ENCODE measurements at places on chromosomes 7 and 10.

- no peak for DNase-seq
Observed at GRCh38 chr7:149261316-149261828, 624 bp upstream of the ZNF783 start.

DNA sequence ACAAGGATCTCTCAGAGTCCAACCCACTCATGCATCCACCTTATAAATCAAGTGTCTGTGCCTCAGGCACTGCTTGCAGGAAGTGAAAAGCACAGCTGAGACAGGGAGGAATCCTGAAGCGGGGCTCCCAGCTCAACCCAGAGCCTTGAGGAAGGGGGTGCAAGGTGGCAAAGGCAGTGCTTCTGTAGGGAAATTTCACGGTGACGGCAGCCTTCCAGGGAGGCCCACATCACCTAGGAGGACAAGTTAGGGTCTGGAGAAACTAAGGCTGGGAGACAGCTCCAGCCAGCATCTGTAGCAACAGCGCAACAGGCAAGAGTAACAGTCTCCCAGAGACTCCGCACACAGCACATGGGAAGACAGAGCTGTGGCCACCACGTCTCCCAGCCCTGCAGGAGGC is 2.7 kb downstream of the AOC1 start:
- peak; percentile 33 for DNase-seq

GRCh38 chr7:81710751-81711150 is 59.1 kb downstream of the HGF start:
- DNase-seq, result no peak

DNA sequence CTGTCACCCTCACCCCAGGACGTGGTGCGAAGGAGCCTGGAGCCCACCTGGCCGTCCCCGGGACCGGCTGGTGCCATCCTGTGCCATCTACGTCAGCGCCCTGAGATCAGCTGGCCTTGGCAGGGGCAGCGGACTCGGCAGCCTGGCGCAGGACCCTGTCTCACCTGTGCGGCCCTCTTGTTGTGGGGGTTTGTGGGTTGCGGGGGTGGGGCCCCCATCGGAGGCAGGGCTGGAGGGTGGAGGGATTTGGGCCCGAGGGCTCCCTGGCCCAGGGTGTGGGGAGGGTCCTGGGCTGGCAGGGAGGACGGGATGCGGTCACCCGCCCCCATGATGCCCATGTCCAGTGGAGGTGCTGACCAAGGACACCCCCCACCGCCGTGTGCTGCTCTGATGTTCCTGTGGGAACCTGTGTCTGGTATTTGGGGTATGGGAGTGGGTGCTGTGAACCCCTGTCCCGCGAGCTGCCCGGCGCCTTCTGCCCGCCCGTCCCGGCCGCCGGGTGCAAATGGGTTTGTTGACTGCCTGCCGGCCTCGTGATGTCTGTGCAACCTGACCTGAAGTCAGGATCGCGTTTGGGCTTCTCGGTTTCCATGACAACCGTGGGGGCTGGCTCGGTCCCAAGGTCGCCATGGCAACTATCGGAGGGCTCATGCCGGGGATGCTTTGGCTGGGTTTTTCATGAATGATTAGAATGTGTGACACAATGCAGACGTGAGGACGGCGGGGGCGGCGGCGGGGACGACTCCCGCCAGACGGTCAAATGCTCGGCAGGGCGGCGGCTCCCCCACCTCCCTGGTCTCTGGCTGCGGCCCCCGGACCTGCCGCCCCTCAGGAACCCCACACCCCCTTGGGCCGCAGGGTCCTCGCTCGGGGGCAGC is 7.3 kb downstream of the MAFK start:
- peak; percentile 58 for DNase-seq

GRCh38 chr7:77383333-77383740 is 32.8 kb downstream of the GSAP start:
- no peak for DNase-seq

DNA sequence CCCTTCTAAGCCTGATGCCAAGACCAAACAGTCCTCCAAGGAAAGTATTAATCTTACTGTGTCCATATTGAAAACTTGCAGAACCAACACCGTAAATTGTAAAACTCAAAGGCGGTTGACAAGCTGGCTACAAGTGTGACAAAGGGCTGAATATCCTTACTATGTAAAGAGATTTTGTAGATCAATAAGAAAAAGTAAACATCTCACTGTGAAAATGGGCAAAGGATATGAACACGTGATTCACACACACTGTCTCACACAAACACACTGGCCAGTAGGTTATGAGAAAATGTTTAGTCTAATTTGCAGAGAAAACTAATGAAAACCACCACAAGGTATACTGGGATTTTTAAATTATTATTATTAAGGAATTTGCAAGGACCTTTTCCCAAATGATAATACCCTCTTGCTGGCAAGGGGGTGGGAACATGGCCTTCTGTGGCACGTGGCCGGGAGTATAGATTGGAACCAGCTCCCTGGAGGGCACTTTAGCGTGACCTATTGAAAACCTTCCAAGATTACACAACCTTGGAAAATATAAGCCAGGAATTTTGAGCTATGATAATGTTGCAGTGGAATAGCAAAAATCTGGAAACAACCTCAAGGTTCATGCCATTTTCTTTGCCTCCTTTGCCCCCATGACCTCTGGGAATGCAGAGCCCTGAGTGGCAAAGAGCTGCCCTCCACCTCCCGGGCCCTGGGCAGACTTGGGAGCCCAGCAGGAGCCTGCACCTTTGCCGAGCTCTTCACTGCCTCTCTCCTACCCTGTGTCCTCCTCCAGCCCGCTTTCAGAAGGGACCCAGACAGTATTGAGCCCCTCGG is 26.2 kb upstream of the SLC29A3 start:
- DNase-seq, result no peak

DNA sequence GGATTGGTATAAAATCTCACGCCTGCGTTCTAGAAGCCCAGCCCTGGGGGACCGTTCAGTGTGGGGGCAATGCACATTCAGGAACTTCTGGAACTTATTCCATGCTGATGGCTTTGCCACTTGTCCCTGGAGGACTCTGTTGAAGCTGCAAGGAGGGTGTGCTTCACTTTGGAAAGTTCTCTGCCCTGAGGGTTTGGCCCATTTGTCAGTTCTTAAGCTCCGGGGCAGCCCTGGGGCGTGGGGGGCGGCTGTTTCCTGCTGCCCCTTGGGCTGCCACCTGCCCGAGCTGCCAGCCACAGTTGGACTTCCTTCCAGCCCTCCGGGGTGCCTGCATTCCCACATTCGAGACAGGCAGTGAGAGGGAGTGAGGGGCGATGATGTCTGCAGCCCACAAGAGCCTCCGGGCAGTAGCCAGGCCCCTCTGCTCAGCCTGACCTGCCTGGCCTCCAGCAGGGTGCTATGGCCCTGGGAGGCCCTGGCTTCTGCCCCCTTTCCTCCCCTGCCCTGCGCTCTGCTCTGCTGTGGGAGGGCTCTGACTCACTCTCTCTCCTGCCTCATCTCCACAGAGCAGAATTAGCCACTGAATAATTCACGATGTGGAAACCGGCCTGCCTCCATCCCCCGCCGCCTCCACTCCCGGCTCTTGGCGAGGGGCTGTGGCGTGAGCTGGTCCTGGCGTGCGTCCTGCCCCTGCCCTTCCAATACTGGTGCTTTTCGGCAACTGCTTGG is 1.9 kb downstream of the TTYH3 start:
- DNase-seq, result peak; percentile 77

- DNase-seq, result no peak
Observed at GRCh38 chr10:126408953-126409641, 20.8 kb upstream of the ADAM12 start.

GRCh38 chr10:72946963-72947362 is 7.6 kb downstream of the PLA2G12B start:
- no peak for DNase-seq

DNA sequence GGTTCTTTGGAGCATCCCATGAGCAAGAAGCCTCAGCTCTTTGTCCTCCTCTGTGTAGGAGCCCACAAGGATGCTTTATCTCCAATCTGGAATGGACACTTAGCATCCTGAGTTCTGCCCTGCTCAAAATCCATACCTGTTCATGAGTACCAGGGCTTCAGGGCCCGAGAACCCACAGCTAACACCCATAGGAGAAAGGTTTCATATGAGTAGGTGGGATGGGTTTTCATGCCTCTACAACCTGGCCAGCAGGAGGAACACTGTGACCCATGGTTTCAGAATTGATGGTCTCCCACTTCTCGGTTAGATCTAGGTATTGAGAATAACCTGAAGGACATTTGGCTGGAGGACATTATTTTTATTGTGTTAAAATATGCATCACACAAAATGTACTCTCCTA is 57.8 kb downstream of the TBXAS1 start:
- no peak for DNase-seq
